Lower leg skin (tissue), 4 donors: ENCODE measurements at places on chromosomes 12 and 14.

DNA sequence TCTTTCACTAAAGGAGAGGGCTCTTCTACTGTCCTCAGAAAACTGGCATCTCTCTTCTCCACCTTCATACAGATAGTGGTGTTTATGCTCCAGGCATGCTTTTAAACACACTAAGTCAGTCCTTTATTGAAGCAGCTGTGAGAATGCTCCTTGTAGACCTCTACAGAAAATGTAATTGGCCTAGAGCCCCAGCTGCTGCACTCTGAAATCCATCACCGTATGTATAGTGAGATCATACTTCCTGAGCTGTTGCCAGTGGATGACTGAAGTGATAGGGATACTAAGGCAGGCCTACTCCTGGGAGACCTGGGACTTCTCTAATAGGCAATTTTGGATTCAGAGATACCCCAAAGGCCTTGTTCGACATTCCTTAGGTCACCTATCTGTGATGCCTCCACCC, 535.4 kb downstream of the RPS29 start:
- DNase-seq, result no peak

- DNase-seq, result no peak
Measured at GRCh38 chr14:106308839-106309389, 782.5 kb downstream of the TMEM121 start.

DNA sequence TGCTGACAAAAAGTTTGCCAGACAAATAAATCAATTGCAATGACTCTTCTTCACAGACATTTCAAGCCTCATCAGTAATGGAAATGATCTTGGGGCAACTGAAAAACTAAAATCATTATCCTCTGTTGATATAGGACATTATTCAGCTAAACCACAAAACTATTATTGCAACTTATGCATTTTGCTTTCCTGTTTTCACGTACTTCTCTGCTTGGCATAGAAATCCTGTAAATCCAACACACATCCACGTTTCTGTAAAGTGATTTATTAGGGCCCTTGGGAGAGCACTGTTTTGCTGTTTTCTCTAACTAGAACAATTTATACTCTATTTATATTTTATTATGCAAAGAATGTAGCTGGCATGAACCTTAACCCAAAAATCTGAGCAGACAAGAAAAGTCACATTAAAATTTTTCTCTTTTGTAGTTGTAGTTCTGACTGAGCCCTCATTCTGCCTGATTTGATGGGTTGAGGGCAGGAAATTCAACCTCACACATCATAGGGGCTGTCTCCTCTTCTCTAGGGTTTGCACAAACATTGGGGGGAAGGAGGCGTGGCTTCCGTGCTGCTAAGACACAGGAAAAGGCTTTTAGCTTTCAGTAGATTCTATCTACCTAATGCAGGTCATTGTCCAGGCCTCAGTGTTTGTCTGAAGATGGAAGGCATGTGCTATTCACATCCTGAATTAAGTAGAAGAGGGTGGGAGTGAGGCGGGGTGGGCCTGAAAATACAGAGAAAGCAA, 11.5 kb upstream of the NUP107 start:
- no peak for DNase-seq

DNA sequence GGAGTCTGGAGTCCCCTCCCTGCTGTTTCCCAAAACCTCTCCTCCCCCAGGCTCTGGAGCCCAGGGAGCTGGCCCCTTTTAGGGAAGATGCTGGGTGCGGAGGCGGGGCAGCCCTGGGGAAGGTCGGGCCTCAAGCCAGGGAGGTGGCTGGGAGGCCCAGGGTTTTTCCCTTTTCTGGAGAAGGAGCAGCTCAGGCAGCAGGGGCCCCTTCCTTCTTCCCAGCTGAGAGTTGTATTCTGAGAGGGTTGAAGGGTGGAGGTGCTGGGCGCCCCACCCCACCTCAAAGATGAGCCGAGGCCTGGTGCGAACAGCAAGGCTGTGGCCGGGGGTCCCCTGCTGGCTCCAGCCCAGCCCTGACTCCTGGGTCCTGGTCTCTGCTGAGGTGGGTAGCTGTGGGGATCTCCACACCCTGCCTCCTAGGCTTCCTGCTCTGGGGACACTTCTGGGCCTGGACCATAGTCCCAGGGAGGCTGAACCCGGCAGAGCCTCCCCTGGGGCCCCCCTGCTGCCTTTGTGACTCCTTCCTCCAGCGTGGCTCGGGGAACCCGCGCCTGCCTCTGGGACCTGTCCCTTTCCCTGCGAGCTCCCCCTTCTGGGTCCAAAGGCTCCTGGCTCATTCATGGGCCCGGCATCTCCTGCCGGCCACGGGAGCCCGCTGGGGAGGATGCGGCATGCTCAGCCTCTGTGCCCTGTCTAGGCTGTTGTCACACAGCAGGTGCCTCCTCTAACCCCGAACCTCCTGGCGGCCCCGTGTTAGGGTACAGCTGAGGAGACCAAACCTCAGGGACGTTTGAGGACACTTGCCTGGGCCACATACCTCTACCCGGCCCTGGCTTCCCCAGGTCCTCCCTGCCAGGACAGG, 4.4 kb downstream of the TRMT61A start:
- no peak for DNase-seq

DNA sequence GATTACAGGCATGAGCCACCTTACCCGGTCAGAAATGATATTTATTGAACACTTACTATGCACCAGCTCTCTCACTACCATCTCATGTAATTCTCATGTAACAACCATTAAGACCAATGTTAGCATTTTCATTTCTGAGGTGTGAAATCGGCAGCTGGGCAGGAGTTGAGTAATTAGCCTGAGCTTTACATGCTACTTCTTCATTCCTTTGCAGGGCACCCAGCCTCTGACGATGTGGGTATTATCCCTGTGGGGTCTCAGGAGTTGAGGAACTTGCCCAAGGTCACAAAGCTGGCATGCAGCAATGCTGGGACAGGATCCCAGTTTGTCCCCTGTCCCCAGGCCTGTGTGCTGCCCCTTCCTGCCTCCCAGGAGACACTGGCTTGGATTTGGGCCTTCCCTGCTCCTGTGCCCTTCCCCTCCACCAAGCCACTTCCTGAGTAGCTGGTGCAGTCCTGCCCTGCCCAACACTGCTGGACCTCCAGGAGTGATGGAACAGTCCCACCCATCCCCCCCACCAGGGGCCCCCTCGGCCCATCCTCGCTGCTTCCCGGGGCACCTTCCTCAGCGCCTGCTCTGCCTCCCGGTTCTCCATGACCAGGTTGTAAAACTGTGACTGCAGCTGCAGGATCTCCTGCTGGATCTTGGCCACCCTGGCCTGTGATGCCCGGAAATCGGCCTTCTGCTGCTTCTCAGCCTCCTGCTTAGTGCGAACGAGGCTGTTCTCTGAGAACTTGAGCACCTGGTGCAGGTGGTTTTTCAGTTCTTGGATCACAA, 14.7 kb downstream of the RITA1 start:
- no peak for DNase-seq

- DNase-seq, result peak; percentile 83
Measured at GRCh38 chr12:40819436-40820108, 127.3 kb downstream of the CNTN1 start.

GRCh38 chr12:6376870-6377666, 1.7 kb upstream of the SCNN1A start:
- DNase-seq, result no peak

DNA sequence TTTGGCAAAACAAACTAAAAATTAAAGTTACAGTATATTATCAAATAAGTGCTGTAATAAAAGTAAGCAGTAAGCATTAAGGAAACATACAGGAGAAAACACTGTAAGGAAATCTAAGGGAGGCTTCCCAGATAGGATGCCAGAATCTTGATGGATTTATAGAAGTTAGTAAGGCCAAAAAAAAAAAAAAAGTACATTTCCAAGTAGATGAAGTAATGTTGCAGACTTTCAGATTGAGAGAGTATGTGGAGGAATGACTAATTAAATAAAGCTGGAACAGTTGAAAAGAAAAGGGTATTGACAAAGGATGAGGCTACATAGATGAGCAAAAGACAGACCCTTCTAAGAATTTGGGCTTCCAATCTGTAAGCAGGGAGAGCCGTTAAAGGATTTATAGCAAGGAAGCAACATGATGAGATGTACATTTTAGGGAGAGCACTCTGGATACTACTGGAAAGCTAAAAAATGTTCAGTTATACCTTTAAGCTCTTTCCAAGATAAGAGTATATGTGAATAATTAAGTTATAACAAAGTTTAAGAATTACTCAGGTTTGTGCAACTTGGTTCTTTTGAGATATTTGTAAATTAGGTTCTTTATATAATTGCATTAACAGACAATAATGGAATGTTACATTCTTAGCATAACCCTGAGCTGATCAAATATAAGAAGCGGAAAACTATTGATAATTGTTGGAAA, 87.5 kb upstream of the MON2 start:
- no peak for DNase-seq

DNA sequence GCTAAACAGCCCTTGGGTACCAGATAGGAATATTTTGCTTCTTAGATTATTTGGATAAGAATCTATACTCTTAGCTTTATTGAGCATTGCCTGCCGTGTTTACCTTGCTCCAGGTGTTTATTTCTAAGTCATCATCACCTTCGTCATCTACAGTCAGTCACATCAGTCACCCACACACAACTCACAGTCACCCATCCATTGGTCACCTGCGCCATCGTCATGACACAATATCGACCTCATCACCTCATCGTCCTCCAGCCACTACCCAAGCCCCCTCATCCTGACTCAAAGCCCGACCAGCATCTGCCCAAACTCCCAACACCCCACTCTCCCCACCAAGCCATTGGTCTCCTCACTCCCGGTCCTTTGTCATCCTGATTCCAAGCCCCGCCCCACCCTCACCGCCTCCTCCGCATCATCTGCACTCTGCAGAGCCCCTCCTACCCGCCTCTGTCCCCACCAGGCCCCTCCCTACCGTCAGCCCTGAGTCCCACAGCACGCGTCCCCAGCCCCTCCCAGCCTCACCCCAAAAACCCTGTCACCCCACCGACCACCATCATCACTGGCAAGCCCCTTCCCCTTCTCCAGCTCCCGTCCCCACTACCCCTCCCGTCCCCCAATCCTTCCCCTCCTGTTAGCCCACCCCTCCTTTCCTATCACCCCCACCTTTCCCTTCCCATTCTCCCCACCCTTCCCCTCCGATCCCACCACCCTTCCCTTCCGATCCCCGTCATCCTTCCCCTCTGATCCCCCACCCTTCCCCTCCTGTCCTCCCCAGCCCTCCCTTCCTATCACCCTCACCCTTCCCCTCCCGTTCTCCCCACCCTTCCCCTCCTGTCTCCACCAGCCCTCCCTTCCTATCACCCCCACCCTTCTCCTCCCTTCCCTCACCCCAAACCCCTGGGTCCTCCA, 9.8 kb downstream of the DLK1 start:
- DNase-seq, result no peak

GRCh38 chr12:117360222-117360550, 1.2 kb downstream of the NOS1 start:
- DNase-seq, result no peak

- no peak for DNase-seq
Measured at GRCh38 chr12:22312336-22312735, 22.2 kb downstream of the ST8SIA1 start.

- no peak for DNase-seq
Measured at GRCh38 chr14:99527427-99528076, 46.3 kb downstream of the CCNK start.

DNA sequence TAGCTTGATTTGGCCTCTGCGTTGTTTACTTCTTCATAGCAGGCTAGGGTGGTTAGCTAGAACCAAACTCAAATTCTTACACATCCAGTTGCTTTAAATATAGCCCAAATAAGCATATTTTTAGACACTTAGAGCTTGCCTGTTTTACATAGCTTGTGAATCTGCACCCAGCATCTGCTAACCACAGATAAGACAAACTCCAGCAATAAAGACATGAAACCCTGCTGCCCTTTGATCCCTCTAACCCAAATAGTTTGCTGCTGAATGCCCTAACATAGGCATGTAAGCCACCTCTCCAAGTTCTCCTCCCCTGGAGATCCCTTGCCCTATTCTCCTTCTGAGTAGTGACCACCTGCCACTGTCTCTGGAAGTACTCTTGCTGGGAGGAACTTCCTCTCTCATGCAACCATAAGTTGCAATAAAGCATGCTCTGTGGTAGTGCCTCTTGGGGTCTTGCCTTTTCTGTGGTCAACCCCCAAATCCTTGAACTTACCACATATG, 185.6 kb downstream of the TMEM117 start:
- DNase-seq, result no peak

- no peak for DNase-seq
Measured at GRCh38 chr14:80388980-80389711, 177.8 kb upstream of the DIO2 start.

GRCh38 chr12:104963757-104964156, 5.7 kb upstream of the SLC41A2 start:
- DNase-seq, result no peak

- no peak for DNase-seq
Measured at GRCh38 chr12:5807090-5807414, 138.0 kb downstream of the ANO2 start.

DNA sequence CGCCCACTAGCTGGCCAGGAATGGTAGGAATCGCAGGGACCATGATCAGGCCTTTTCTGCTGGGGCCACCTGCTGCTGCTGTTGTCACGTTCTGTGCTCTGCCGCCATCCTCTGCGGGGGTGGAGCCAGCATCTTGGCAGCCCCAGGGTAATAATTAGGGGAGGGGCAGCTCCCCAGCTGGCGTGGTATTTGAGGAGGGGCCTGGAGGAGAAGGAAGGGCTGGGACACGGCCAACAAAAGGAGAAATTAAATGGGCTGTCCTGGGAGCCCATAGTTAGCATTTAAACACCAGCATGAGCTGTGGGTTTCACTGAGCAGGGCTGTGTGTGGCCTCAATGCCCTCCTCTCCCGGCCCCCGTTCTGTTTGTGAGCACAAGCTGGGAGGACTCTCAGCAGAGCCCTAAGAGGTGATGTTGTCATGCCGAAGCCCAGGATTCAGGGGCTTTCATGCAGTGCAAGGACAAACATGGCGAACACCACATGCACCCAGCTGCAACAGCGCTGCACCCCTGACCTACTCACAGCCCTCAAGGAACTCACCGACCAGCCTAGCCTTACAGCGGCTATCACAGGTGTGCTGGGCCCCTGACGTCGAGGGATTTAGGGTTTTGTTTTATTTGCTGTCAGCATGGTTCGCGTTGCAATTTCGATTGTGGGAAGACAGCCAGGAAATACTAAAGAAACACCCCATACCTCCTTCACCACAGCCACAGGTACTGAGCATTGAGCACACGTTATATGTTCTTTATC, 324.3 kb downstream of the CACNA1C start:
- no peak for DNase-seq

DNA sequence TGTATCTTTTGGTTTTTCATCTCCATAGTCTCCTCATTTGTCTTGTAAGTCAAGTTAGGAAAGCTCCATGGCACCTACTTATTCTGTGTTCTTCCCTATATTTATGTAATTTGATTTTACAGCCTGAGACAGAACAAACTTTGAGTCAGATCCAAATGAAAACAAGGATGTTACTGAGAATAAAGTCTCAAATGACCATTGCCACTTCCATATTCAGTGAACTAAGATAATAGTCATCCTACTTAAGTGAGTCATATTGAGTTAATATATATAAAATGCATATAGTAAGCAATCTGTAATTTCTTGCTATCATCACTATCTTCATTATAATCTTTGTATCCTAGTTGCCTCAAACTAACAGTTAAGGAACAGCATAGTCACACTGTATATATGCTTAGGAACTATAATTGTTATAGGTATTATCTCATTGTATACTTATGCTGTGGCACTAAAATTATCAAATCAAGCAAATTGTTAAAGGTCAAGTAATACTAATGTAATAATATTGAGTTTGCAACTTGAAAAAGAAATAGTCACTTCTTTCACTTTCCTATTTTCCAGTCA, 30.8 kb downstream of the TMTC3 start:
- no peak for DNase-seq
